ENCODE measurements at places on chromosomes 3 and 15.

- DNase-seq: no peak
These were observed 78.9 kb downstream of the IQSEC1 start for GRCh38 chr3:12994357-12994606.

GRCh38 chr3:17745894-17746293 is 3.5 kb upstream of the TBC1D5 start:
- DNase-seq: no peak

DNA sequence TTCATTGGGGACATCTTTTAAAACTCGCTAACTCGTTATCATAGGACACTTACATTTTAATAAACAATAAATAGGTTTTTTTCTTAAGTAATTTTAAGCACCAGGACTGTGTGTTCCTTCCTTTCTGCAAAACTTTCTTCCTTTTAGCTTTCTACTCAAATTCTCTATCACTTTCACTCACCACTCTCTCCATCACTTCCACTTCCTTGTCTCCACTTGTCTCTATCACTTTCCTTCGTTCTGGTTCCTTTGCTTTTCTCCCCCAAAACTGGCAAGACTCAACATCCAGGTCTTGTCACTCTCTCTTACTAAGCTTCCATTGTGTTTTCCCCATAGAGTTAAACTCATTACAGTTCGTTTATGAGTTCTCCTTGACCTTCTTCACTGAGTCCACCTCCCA is 99.0 kb downstream of the ZPLD1 start:
- no peak for DNase-seq

- DNase-seq: no peak
These were observed 359.3 kb downstream of the IGSF11 start for GRCh38 chr3:118675305-118675704.

GRCh38 chr3:24410860-24411259 is 83.8 kb downstream of the THRB start:
- DNase-seq: no peak

Data from natural killer cell treated with Interleukin-12 subunit alpha and Interleukin-12 subunit beta and Interleukin-15 and Interleukin-18, amount 100 ng/mL, for 72 hours (primary cell).